Esophagus muscularis mucosa (tissue), 4 donors: ENCODE measurements at places on chromosomes 6 and 20. TPM values are rescaled to one million over a fixed set of nuclear protein-coding genes. Genes with fewer than 3 reads are reported as not detected.

CCDC170 gene
- total RNA-seq: 1.5 TPM

MLN gene
- not detected for total RNA-seq

KATNA1 gene
- 22.5 TPM for total RNA-seq

CGAS gene
- total RNA-seq: 2.4 TPM

KIF3B gene
- 28.3 TPM for total RNA-seq

OOEP gene
- total RNA-seq: not detected

C20orf202 gene
- total RNA-seq: 0.52 TPM

GSTA3 gene
- not detected for total RNA-seq

LRFN2 gene
- total RNA-seq: not detected

PSMB8 gene
- total RNA-seq: 38.4 TPM

COMMD7 gene
- 35.2 TPM for total RNA-seq
